Stimulated activated CD8-positive, alpha-beta memory T cell treated with anti-CD3 and anti-CD28 coated beads, Interleukin-4, amount 100 ng/mL, for 1 hour (primary cell): ENCODE measurements at places on chromosomes 3 and 15.

- no peak for DNase-seq
Measured at GRCh38 chr15:92724144-92724543, 68.6 kb upstream of the FAM174B start.

GRCh38 chr3:106255870-106256248, 387.0 kb upstream of the CBLB start:
- DNase-seq, result no peak

- no peak for DNase-seq
Measured at GRCh38 chr3:71300951-71301393, 282.6 kb downstream of the FOXP1 start.

DNA sequence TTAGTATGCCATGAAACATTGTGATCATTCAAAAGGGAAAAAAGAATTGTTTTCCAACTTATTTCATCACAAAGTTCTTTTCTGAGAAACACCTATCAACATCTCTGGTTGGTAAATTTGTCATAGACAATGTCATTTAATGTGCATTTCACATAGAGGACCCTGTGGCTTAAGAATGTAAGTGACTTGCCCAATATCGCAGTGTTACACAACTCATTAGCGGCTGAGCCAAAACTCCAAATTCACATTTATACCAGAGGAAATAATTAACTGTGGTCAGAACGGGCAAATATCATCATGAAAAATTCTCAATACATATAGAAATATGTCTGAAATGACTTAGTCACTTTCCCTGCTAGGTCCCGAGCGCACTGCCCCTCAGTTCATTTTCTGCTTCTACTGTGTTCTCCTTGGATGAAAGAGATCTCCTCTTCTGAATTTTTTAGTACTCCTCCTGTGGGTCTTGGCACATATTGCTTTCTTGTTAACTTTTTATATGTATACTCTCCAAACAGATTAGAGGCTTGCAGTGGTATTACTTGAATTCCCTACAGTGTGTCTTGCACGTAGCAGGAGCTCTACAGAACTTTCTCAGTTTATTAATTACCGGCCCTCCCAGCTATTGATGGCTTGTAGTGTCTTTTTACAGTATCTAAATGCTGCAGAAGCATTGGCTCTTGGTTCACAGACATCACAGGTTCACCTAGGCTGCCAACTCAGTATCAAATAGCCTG, 33.1 kb downstream of the PTX3 start:
- no peak for DNase-seq

GRCh38 chr3:143658861-143659260, 189.4 kb downstream of the SLC9A9 start:
- no peak for DNase-seq

DNA sequence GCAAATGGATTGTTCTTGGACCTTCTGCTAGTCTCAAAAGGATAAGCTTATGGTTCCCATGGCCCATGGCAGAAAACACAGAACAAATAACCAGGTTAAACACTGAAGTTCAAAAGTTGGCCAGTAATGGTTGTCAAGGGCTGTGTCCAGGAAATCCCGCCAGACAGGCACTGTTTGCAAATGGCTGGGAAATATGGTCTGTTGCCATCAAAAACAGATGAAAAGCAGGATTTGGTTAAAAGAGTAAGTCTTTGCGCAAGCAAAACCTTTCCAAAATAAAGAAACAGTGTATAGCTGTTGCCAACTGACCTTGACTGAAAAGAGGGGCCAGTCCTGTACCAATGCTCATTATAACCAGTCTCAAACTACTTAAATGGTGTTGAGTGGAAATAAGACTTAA, 58.6 kb downstream of the WWTR1 start:
- no peak for DNase-seq

- DNase-seq, result no peak
Measured at GRCh38 chr15:28974142-28974541, 88.4 kb downstream of the APBA2 start.

DNA sequence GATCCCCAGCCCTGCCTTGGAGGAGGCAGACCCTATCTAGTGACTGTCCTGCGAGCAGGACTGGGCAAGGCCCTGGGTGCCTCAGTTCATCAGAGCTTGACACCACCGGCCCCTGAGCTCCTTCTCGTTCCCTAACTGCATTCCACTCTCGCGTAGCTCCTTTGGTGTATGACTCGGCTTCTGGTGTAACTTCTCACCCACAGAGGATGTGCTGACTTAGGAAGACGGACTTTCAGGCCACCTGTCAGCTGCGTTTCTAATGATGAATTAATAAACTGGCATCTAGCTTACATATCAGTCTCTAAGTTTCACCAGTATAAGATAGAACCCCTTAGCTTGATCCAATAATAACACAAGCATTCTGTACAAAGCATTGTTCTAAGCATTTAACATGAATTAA, 17.5 kb downstream of the ABCF3 start:
- no peak for DNase-seq

- DNase-seq, result no peak
Measured at GRCh38 chr3:141360888-141361598, 7.3 kb upstream of the ZBTB38 start.

DNA sequence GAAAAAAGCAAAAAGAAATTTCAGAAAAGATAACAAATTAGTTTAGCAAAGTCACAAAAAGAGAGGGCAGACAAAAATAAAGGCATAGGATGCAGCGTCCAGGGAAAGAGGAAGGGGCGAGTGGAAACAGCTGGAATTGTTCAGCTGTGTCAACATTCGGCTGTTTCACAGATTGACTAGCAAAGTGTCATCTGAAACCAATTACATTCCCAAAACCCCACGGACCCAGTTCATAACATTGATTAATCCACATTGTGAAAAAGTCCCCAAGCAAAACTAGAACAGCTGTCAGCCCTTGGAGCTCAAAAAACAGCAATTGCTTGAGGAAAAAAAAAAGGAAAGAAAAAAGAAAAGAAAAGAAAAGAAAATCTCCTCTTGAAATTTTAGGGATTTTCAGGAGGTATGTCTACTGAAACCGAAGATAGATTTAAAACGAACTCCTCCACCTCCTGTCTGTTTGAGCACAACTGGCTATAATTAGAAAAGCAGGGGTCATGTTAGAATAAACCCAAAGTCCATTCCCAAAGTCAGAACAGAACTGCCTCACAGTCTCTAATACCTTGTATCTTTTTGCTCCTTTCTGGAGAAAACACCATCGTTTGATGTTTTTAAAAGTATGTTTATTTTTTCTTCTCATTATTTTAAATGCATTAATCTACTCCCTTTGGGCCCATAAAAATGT, 159.6 kb downstream of the RORA start:
- no peak for DNase-seq

DNA sequence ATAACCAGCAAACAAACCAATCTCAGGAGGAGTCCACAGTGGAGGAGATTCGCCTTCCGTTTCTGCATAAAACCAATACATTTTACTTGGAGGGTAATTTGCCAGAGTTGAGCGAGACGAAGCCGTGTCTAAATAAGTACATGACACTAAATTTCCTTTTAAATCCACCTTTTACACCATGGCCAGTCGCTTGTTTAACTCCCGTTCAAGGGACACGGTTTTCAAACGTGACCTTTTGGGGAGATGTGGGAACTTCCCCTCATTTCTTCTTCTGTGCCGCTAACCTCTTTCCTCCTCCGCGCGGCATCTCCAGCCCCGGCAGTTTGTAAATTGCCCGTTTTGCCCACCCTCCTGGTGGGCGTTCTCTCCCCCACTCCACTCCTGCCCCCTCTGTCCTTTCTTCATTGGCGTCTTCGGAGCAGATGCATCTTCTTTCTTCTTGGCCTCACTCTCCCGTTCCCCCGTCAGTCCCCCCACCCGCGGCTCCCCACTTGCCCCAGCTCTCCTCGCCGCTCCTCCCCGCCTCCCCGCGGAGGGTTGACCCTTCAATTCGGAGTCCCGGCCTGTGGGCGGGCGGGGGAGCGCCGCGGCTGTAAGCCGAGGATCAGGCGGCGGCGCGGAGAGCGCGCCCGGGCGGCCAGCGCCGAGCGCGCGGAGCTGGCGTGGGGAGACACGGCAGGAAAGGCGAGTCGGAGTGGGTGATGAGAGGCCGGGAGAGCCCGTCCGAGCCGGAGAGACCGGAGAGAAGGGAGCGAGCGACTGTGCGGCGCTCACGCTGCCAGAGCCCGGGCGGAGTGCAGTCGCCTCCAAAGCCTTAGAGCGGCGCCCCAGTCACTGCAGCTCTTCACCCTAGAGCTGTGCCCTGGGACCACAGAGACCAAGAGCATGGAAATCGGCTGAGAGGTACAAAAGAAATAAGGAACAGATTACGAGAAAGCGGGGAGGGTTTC, at the start of gene NLGN1:
NLGN1 (plus strand) TSS at position 584 of the 950 bp plus-strand sequence.
- no peak for DNase-seq

DNA sequence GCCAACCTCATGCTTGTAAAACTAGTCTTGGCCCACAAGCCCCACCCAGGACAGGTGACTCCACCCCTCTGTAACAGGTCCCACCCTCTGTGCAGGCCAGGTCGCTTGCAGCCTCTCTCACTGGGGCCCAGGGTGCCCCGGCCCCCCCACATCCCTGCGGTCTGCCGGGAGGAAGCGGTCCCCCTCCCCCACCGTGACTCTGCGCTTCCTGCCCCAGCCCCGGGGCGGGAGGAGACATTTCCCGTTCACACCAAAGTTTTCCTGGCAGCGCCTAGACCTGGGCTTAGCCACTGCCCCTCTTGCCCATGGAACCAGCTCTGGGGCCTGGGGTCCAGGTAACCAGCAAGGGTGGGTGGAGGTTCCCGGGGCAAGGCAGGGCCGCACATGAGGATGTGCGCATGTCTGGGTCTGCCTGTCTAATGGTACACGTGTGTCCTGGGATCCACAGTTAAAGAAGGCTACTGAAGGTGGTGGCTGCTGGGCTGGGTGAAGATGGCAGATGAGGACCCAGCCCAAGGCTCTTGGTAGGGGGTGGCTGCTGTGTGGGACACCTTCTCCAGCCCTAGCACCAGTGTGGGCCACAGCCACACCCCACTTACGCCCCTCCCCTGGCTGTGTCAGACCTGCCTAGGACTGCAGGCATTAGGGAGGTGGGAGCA, 8.4 kb downstream of the NBEAL2 start:
- DNase-seq, result peak; percentile 75

DNA sequence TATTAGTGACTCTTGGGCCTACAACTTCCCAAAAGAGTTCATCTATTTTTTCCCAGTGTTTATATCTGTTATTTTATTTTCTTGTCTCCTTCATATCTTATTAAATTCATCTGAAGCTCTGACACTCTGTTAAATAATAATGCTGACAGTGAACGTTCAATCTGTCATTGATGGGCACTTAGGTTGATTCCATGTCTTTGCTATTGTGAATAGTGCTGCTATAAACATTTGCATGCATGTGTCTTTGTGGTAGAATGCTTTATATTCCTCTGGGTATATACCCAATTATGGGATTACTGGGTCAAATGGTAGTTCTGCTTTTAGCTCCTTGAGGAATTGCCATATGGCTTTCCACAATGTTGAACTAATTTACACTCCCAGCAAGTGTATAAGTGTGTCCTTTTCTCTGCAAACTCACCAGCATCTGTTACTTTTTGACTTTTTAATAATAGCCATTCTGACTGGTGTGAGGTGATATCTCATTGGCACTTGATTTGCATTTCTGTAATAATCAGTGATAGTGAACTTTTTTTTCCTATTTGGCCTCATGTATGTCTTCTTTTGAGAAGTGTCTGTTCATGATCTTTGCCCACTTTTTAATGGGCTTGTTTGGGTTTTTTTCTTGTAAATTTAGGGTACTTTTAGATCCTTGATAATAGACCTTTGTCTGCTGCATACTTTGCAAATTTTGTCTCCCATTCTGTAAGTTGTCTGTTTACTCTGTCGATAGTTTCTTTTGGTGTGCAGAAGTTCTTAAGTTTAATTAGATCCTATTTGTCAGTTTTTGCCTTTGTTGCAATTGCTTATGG, 122.5 kb downstream of the LEKR1 start:
- no peak for DNase-seq
